ENCODE measurements at places on chromosomes 3 and 15.

DNA sequence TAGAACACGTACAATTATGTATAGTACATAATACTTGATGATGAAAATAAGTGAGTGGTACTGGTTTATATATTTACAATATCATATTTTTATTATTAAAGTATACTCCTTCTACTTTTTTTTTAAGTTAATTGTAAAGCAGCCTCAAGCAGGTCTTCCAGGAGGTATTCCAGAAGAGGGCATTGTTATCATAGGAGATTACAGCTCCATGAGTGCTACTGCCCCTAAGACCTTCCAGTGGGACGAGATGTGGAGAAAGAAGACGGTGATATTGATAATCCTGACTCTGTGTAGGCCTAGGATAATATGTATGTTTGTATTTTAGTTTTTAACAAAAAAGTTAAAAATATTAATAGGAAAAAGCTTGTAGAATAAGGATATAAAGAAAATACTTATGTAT is 40.3 kb upstream of the SCN5A start:
- no peak for ATAC-seq

DNA sequence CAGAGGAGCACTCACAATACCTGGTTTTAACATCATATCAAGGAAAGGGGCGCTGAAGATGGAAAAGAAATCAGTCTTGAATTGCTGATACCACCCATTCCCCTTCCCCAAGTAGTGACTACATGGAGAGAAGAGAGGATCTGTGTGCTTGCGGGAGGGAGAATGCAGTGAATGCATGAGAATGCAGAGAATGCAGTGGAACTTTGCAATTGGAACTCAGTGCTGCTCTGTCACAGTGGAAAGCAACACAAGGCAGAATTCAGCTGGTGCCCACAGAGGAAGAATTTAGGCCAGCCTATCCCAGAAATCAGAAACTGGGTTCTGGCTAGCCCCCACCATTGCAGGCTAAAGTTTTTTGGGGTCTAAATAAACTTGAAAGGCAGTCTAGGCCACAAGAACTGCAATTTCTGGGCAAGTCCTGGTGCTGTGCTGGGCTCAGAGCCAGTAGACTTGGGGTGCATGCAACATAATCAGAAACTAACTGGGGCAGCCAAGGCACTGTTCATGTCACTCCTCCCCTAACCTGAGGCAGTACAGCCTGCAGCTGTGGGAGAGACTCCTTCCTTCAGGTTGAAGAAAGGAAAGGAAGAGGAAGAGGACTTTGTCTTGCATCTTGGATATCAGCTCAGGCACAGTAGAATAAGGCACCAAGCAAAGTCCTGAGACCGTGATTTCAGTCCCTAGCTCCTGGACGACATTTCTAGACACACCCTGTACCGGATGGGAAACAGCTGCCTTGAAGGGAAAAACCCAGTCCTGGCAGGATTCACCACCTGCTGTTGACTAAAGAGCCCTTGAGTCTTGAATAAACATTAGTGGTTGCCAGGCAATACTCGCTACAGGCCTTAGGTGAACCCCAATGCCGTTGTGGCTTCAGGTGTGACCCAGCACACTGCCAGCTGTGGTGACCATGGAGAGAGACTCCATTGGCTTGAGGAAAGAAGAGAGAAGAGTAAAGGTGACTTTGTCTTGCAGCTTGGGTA is 329.3 kb downstream of the TBL1XR1 start:
- ATAC-seq, result no peak

GRCh38 chr3:71694358-71694999 is 30.7 kb downstream of the EIF4E3 start:
- peak; percentile 58 for ATAC-seq

GRCh38 chr15:49624056-49624455 is 3.2 kb downstream of the DTWD1 start:
- ATAC-seq, result no peak

DNA sequence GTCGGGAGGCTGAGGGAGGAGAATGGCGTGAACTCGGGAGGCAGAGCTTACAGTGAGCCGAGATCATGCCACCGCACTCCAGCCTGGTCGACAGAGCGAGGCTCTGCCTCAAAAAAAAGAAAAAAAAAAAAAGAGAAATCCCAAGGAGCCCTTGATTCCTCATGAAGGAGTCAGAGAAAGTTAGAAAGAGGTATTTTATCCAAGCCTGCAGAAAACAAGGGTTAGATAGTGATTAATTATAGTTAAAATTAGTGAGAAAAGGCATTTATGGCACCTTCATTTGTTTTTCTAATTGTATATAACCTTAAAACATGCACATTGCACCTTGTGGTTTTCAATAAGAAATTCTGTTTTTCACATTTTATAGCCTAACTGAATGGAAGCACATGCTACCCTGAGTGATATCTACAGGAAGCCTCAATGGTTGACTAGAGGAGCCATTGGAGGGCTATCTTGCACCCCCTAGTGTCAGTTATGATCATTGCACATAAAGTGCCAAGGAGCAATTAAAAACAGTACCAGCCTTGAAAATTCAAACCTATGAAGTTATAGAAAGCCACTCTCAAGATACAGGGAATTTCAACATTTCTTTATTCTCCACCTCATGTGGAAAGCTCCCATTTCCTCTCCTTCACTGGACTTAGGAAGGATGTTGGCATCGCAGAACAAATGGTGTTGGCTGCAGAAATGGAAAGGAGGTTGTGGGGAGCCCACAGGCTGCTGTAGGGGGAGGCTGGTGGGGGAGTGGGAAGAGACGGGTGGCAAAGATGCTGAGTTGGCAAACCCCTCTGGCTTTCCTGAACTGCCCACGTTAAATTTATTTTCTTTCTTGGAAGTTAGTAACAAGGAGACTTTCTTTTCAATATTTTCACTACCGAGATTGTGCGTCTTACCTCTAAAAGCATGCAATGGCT is 48.5 kb downstream of the ITGA11 start:
- ATAC-seq, result peak; percentile 47

DNA sequence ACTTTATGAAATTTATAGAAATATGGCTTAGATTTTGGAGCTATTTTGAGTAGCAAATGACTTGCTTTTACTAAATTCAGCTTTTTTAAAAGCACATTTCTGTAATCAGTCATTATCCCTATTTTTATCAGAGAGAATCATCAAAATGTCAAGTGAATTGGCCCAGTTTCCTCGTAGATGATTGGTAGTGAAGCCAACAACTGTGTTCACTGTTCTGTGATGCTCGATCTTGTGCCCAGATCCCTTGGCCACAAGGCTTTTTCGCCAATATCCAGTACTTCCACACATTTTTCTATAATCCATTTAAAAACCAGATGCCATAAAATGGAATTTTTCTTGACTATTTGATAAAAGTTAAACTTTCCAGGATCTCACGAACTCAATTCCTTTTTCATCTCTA is 336.5 kb downstream of the ZNF385D start:
- ATAC-seq, result no peak

DNA sequence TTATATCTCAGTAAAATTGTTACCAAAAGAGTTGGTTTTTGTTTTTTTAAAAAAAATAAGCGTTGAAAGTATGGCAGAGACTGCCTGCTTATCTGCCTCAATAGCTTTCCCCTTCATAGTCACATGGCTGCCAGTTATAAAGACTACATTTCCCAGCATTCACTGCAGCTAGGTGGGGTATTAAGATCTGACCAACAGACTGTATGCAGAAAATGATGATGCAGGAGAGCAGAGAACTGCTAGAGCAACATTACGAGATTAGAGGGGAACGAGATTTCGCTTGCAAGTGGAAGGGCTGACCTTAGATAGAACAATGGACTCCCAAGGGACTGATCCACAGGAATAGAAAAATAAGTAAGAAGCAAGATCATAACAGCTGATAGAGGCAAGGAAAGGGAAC is 14.3 kb downstream of the RHOA start:
- peak; percentile 81 for ATAC-seq

DNA sequence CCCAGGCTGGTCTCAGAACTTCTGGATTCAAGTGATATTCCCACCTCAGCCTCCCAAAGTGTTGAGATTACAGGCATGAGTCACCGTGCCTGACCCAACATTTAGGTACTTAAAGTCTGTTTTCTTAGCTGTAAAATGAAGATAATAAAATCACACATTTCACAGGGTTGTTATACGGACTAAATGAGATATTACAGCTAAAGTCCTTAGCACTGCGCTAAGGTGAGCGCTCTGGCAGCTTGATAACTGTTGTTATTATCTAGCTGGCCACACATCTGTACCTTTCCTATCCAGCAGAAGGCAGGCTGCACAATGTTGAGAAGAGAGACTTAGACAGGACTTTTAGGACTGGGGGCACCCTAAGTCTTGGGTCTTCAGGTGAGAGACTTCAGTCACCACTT is 2.7 kb upstream of the LIPH start:
- ATAC-seq, result no peak

GRCh38 chr3:157336252-157337009 is 100.2 kb upstream of the PTX3 start:
- no peak for ATAC-seq

DNA sequence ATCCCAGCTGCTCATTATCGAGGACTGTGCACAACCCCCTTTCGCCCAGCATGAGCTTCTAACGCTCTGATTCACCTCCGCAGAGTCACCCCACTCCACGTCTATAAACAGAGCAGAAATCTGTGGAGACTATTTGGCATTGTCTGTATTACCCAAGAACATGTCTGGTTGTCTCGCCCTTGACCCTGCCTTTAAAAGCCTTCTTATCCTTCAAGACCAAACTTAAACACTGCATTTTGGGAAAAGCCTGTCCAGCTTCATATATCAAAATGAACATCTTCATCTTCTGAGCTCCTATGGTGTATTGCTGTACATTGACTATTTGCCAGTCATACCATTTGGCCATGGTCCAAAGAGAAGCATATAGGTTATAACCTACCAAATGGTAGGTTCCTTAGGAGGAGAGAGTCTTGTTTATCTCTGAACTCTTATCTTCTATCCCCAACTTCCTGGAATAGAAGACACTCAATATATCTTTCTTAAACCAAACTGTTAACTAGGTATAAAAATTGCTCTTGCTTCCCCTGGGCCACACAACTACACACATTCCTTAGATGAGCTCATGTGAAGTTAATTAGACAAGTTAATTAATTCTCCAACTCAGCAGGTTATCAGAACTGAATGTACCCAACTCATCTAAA is 90.1 kb downstream of the FBN1 start:
- no peak for ATAC-seq

GRCh38 chr3:186845756-186846155 is 3.2 kb downstream of the ADIPOQ start:
- ATAC-seq, result no peak

DNA sequence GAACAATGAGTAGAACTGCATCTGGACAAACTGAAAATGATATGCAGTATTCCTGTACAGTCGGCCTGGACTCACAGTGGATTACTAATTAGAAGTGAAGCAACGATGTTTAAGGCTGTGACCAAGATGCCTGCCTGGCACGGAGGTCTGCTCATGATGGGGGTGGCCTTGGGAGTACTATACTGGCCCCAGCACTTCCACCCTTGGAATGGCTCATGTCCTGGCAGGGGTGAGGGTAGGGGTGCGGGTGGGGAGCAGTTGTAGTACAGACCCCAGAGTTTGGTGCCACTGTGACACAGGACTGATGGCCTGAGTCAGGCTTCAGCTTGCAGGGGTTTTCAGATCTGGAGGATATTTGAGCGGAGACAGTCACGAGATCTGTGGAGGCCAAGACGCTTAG is 55.1 kb upstream of the ICE2 start:
- ATAC-seq, result no peak

- no peak for ATAC-seq
Observed at GRCh38 chr3:197793247-197793646, 2.2 kb downstream of the LRCH3 start.

GRCh38 chr15:90160781-90161727 is 40.1 kb upstream of the SEMA4B start:
- no peak for ATAC-seq

DNA sequence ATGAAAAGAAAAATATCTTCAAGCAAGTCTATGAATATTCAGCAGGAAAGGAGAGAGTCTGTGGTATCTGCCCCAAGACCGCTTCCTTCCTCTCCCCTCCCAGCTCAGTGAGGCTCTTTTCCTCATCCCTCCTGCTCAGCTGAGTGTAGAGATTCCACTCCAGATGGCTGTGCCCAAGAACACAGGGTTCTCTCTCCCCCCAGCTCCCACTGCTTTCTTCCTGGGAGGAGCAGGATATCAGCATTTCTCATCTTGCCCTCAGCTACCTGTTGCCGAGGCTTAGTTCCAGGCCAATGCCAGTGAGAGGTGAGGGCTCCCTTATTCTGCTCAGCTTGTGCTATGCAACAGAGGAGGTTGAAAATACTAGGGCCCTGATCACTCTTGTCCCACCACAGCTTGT is 211.9 kb downstream of the SV2B start:
- ATAC-seq, result no peak

- ATAC-seq, result peak; percentile 96
Observed at GRCh38 chr15:87369269-87369668, 887.3 kb downstream of the NTRK3 start.

DNA sequence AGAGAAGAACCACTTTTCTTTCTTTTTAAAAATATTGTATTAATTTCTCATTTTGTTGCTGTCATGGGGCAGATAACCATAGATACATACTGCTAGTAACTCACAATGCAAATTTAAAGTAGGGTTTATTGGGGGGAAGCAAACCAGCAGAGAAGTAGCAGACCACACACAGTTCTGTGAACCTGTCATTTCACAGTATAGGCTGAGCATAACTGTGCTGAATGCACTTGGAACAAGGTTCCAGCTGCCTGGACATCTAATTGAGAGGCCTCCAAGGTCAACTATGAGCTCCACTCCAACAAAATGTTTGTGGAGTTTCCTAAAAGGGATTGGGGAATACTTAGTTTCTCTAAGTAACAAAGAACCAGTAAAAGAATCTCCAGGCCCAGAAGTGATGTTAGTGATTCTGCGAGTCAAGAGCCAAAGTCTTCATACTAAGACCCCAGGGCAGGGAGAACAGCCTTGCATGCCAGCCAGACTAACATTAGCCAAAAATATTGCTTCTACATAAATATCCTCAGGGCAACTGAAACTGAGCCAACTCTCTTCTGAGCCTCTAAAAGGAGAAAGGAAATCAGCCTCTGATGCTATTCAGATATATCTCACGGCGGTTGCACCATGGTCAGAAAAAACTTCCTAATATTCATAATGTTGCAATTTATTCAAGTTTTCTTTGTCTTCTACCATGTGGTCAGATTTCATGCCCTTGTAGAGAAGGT is 856.4 kb upstream of the ALCAM start:
- ATAC-seq, result no peak

DNA sequence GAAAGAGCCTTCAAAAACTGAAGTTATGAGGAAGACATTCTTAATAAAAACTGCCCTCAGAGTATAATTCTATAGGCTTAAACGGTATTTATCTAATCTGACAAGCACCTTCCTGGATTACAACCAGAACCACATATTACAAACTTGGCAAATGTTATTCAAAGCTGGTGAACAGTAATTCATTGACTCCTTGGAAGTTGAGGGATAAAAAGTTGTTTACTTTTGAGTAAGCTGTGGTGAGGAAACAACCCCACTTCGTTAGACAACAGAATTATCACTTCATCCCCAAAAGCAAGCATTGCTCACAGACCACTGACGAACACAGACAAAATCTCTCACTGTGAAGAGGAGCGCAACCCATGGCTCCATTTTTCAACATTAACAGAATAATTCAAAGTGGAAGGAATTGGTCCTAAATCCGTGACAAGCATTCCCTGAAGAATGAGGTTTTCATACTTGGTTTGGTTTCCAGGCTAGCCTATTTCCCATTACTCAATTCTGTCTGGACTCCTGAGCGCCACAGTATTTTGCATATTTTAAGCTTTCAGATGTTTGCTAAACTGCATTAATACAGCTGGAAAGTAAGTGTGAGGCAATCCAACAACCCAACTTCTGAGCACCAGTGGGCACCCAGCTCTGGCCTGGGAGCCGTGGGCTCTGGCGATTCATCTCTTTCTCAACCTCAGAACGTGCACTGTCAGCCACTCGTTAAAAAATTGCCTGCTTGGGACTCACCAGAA is 32.7 kb downstream of the LRIG1 start:
- ATAC-seq, result no peak

All from SK-N-SH treated with all-trans-retinoic acid at 6 μM for 48 hours (cell line).